Brain (organoid and tissue), 16 donors: ENCODE measurements at places on chromosomes 16 and 17.

- no peak for DNase-seq
Measured at GRCh38 chr17:67656494-67657203, 61.1 kb upstream of the NOL11 start.

DNA sequence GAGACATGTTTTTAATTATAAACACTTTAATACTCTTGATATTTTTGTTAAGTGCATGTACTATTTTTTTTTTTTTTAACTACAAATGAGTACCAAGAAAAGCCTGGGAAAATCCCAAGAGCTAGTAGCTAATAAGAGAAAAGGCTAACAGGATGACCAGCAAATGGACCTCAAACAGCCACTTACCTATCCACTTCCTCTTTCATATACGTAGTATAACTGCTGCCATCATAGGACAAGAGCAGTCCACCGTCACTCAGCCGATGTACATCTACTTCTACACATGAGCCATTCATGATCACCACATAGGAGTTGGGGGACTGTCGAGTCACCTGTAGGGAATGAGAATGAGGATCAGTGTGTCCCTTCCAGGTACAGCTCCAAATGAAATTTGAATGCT is 128.0 kb upstream of the C17orf78 start:
- DNase-seq = no peak

DNA sequence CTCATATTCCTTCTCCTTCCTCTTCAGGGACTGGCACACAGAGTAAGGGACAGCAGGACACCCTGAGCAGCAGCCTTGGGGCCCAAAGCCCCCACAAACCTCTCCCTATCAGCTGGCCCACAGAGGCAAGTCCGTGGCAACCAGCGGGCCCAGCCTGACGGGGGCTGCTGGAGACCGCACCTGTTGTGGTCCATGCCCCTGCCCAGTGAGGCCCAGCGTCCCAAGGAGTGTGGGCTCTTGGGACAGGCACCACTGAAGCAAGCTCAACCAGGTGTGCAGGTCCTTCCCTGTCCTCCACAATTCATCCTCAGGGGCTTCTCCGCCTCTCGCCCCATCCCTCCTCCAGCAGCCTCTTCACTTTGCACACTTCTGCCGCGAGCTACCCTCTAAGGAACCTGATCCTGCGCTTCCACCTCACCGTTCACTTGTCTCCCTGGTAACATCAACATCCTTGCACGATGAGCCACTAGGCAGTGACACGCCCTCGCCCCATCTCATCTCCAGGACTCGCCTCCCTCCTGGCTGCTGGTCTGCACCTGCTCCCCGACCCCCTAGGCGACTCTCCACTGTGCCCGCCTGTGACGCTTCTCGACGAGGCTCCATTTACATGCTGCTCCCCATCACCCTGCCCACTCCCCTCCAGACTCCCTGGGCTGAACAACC is 12.7 kb downstream of the MNT start:
- DNase-seq = no peak

DNA sequence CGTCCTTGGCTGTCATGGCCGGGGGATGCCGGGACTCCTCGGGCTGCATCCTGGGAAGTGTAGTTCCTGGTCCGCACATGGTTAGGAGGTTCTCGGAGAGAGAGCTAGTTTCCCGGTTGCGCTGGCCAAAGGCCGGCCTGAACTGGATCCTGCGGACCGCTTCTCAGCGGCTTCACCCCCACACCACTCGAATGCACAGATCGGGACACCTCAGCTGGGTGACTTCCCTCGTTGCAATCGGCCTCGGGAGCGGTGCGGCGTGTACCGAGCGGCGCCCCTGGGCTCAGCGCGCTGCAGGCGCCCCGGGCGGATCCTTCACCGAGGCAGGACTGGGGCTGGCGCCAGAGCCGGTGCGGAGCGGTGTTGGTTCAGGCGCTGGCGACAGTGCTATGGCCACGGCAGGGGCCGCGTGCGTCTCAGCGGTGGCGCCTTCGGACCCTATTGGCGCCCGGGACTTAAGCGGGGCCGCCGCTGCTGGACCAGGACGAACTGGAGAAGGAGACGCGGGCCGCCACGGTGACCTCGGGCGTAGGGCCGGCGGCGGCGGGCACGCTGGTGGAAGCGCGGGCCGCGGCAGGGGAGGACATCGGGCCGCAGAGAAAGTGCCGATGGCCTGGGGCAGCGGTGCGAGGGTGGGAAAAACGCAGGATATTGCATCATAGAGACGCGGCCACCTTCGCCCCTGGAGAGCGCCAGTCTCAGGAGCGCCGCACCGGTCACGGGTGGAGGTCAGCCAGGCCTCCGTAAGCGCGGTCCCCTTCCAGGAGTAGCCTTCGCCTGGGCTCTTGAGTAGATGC is 11.4 kb downstream of the ZNF629 start:
- peak; percentile 92 for DNase-seq

DNA sequence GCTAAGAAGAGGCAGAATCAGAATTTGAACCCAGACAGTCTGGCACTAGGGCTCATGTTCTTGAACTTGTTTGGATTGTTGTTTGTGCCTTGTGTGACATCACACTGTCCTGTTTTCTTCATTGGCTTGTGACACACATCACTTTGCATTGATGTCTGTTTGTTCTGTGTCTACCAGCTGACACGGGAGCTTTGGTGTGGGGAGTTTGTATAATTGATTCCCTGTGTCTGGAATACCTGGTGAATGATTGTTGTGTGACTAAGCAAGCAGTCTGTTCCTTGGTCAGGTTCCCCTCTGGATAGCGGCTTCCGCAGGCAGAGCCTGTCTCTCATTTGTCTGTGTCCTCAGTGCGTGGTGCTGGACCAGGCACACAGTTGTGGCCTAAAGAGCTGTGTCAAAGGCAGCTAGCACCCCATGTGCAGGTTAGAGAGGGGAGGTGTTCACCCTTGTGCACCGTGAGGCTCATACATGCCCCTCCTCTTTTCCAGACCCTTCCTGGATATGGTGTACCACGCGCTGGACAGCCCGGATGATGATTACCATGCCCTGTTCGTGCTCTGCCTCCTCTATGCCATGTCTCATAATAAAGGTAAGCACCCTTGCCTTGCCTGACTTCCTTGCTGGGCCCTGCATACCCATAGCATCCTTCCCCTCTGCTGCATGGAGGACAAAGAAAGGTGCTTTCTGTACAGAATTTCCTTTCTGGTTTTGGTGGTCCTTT is 80.1 kb downstream of the CLEC16A start:
- no peak for DNase-seq

DNA sequence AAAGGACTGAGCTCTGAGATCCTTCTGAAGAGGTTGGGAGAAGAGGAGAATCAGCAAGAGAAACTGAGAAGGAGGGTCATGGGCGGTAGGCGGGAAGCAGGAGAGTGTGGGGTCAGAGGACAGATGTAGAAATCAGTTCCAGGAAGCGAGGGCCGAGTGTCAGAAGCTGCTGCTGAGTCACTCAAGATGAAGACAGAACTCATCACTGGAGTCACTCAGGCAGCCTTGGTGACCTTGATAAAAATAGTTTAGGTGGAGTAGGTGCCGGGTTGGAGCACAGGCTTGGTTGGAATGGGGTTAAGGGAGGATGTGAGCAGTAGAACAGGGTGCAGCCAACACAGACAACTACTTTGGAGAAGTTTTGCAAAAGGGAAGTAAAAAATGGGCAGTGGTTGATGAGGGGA is 6.1 kb upstream of the ITGAM start:
- DNase-seq = no peak

GRCh38 chr16:80463326-80463725 is 77.5 kb upstream of the DYNLRB2 start:
- no peak for DNase-seq

DNA sequence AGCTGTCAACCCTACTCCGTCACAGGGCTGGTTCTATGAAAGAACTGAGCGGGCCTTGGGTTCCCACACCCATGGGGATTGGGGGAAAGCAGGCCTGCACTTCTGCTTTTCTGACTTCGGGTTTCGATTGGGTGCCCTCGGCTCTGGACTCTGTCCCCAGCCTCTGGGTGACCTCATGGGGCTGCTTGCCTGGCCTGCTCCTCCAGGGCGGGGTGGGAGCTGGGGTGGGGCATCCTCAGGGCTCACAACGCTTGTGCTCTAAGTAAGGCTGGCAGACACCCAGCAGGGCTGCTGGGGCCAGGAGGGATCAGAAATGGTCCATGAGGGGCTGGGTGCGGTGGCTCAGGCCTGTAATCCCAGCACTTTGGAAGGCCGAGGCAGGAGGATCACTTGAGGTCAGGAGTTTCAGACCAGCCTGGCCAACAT is 19.2 kb downstream of the ARHGAP27 start:
- no peak for DNase-seq

- no peak for DNase-seq
Measured at GRCh38 chr17:750431-751037, 1.5 kb downstream of the GEMIN4 start.

GRCh38 chr17:57609125-57609877 is 135.8 kb downstream of the CCDC182 start:
- no peak for DNase-seq

- peak; percentile 94 for DNase-seq
Measured at GRCh38 chr16:88533932-88534637, 36.1 kb upstream of the ZC3H18 start.

DNA sequence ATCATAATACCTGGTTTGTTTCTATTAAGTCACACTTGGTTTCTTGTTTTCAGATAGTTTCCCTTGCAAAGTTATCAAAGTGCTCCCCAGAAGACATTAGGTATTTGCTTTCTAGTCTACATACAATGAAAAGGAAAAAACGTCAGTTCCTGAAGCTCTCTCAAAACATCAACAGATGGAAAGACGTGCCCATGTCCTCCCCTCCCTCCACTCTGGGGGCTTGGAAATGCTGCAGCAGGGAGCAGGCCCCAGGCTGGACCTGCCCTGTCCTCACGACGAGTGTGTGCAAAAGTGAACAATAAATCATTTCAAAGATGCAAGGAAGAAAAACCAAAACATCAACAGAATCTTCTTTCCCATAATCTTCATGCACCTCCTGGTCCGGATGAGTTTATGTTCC is 118.5 kb downstream of the USP22 start:
- no peak for DNase-seq

GRCh38 chr16:86298758-86299134 is 211.6 kb upstream of the FOXF1 start:
- no peak for DNase-seq
